ENCODE measurements at places on chromosomes 12 and 14.

DNA sequence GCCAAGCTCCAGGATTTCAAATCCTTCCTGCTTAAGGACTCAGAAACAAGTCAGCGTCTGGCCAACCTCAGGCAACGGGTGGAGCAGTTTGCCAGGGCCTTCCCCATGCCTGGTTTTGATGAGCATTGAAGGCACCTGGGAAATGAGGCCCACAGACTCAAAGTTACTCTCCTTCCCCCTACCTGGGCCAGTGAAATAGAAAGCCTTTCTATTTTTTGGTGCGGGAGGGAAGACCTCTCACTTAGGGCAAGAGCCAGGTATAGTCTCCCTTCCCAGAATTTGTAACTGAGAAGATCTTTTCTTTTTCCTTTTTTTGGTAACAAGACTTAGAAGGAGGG, 4.7 kb downstream of the SHMT2 start:
- DNase-seq, result no peak

- no peak for DNase-seq
These were observed 226.8 kb upstream of the ALG10 start for GRCh38 chr12:33795536-33795935.

DNA sequence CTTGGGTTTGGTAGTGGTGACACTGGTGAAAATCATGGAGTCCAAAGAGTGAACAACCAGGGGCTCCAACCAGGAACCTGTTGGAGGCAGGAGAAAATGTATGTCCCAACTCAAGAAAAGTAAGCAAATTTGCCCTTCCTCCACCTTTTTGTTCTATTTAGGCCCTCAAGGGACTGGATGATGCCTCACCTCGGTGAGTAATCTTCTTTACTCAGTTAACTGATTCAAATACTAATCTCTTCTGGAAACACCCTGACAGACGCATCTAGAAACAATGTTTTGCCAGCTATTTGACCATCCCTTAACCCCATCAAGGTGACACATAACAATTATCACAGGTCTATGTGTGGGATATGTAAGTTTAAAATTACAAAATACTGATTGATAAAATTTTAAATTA, 272.4 kb upstream of the FOXG1 start:
- no peak for DNase-seq

DNA sequence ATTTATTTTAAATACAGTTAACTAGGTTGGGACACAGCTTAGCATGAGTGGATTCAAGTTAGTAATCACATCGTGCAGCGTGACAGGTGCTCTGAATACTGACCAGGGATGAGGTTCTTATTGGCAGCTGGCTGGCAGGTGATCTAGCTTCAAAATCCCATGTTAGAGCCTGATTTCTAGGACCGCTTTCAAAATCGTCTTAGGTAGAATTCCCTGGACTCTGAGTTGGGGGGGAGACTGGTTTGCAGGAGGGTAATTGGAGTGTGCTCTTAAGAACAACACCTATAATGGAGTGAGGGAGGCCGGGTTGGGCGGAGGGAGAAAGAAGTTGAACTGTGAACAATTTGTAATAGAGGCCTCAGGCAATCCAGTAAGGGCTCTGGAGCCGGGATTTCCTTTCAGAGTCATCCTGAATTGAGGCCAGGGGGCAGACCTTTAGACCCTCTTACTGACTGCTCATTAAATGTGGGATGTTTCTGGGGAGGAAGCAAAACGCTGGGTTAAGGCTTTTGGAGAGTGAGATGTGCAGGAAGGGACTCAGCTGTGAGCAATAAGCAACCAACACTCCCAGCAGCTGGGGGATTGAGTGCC, 874 bp upstream of the YARS2 start:
- no peak for DNase-seq

DNA sequence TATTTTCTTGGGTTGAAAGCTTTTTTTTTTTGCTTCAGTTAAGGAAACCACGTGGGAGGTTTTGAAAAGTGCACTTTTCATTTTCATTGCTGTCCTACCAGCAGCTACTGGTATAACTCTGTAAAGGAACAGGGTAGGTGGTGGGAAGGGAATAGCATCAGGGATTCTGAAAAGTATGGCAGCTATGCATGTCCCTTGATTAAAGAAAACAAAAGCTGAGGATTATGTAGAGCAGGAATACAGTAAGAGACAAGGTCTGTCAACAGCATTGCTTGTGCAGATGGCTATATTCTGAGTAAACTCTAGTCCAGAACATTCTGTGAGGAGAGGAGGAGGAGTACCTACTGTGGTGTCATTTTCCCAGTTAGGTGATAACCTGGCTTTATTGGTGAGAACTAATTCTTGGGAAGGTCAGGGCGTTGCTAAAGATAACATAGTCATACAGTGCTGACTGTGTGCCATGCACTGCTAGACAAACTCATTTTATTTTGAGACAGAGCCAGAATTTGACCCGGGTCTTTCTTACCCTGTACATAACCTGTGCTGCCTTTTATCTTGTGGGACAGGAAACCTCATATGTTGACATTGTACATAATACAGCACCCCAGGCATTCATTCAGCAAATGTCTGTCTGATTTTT, 80.3 kb upstream of the TRAF3 start:
- no peak for DNase-seq

- peak; percentile 77 for DNase-seq
These were observed 279.4 kb downstream of the TMTC2 start for GRCh38 chr12:82966001-82966559.

GRCh38 chr12:5548152-5548943, 116.4 kb downstream of the NTF3 start:
- DNase-seq, result no peak

GRCh38 chr12:118292836-118293235, 79.9 kb downstream of the TAOK3 start:
- no peak for DNase-seq

GRCh38 chr12:113467142-113467501, 4.5 kb downstream of the LHX5 start:
- peak; percentile 41 for DNase-seq

All from suppressor macrophage treated with lipopolysaccharide for 1 hour (primary cell).